Chondrocyte (in vitro differentiated cells): ENCODE measurements at places on chromosomes 1 and 21. TPM values are rescaled to one million over a fixed set of nuclear protein-coding genes. Genes with fewer than 3 reads are reported as not detected.

The AIDA gene
- total RNA-seq: 67.9 to 75.1 TPM (median 74.5 TPM) in 3 replicates

The ADAMTS1 gene
- total RNA-seq: 27.2 to 91.2 TPM (median 29.7 TPM) in 3 replicates

The FMO1 gene
- 0.65 to 3.5 TPM (median 0.87 TPM) in 3 replicates for total RNA-seq

The NUP210L gene
- 0.19 TPM in 1 of 3 replicates, not detected in the others for total RNA-seq

The AK5 gene
- total RNA-seq: 6.1 to 6.9 TPM (median 6.2 TPM) in 3 replicates

The IRF6 gene
- total RNA-seq: 0.13 to 0.25 TPM in 2 of 3 replicates, not detected in the other
